Nucleus accumbens (tissue), 56 donors: ENCODE measurements at places on chromosomes 3 and 15.

GRCh38 chr3:141105828-141106628, 54.9 kb downstream of the SPSB4 start:
- peak; percentile 4 for DNase-seq

DNA sequence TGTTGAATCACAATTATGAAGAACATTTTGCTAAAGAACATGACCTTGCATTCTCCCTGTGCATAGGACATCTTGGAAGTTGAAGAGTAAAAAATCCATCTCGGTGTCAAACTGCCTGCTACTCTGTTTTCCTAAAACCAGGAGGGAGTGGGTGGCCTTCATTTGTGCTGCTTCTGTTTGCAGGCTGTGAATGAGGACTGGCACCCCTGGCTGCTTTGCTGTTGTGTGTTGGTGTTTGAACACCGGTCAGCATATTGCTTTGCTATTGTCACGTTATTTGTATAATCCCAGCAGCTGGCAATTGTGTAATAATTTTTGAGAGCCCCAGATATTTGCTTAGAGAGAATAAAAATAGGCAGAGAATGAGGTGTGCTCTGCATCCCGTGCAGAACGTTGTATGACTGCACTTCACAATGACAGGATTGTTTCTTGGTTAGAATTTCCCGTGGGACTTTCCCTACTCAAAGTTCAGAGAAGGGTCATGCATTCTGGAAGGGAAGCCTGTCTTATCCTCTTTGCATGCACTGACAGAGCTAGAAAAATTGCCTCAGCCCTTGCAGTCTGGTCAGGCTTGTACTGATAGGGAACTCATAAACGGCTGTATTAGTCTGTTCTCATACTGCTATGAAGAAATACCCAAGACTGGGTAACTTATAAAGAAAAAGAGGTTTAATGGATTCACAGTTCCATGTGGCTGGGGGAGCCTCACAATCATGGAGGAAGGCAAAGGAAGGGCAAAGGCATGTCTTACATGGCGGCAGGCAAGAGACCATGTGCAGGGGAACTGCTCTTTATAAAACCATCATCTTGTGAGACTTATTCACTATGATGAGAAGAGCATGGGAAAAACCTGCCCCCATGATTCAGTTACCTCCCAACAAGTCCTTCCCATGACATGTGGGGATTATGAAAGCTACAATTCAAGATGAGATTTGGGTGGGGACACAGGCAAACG, 16.3 kb downstream of the SV2B start:
- no peak for DNase-seq

GRCh38 chr15:97576929-97577645, 383.4 kb upstream of the ARRDC4 start:
- no peak for DNase-seq

GRCh38 chr3:10198761-10199649, 34.3 kb downstream of the IRAK2 start:
- DNase-seq, result no peak

DNA sequence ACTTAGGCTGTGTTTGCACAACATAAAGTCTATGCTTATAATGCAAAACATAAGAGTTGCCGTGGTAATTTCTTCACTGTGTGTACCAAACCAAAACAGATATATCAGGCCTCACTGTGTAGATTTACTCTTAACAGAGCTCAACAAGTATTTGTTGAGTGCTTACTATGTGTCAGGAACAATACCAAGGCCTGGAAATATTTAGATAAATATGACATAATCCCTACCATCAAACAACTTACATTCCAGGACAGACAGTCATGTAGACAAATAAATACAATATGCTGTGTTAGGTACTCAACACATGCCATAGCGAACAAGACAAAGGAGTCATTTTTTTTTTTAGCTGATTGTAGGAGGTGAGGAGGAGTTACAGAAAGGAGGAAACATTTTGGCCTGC, 554.0 kb downstream of the NSUN3 start:
- no peak for DNase-seq

DNA sequence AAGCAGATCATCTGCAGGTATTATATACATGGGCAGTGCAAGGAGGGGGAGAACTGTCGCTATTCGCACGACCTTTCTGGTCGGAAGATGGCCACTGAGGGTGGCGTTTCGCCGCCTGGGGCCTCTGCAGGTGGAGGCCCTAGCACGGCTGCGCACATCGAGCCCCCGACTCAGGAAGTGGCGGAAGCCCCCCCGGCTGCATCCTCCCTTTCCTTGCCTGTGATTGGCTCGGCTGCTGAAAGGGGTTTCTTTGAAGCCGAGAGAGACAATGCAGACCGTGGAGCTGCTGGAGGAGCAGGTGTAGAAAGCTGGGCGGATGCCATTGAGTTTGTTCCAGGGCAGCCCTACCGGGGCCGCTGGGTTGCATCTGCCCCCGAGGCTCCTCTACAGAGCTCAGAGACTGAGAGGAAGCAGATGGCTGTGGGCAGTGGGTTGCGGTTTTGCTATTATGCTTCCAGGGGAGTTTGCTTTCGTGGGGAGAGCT, 639 bp downstream of the MKRN3 start:
- DNase-seq, result peak; percentile 45

DNA sequence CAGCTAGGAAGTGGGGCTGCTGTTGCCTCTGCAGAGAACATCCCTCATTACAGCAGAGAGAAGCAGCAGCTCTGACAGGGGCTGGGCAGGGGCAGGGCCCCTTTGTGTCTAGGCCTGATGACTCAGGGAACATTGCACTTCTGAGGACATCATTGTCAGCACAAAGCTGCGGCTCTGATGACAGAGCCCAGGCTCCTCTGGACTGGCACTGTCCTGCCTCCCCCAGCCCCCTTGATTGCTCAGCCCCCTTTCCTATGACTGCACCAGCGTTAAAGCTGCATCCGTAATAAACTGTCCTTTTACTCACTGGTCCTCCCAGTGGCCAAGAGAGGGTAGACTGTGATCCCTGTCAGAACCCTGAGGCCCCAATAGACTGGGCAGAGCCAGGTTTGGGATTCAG, 18.3 kb downstream of the TRH start:
- no peak for DNase-seq

GRCh38 chr3:36874424-36874823, 70.4 kb downstream of the TRANK1 start:
- DNase-seq, result peak; percentile 5

DNA sequence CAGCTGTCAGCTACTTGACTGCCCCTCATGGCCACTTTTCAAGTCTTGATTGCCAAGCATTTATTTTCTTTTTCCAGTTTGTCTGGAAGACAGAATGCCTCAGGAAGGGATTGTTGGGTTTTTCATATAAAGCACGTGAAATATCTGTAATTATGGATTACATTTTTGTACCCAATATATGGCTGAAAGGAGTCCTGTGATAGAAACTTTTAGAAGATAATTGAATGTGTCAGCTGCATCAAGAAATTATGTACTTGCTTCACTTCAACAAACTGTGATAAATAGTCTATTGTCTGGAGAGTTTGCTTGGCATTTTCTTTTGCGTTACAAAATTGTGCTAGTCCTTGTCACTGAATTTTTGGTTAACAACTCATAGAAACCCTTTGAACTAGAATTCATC, 247.9 kb upstream of the SLCO3A1 start:
- DNase-seq, result no peak

DNA sequence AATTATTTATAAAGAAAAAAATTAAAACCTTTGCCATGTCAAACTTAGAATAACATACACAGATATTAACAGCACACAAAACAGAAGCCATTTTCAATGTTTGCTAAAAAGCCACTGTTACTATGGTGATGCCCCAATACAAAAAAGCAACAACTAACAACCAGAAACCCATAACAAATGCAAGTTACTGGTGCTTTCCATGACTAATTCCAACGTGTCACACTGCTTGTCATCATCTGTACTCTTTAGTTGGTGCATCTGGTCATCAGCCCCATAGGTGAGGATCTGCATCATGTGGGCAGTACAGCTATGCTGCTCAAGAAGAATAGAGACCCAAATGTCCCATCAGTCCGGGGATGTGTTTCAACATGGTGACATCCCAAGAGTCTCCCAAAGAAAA, 52.8 kb downstream of the ATP8B4 start:
- DNase-seq, result no peak

- no peak for DNase-seq
Measured at GRCh38 chr3:139346771-139347170, 3.0 kb downstream of the MRPS22 start.

GRCh38 chr3:113677737-113678136, 18.7 kb downstream of the USF3 start:
- DNase-seq, result no peak

- no peak for DNase-seq
Measured at GRCh38 chr3:153070511-153070868, 91.5 kb upstream of the RAP2B start.
